ENCODE measurements at places on chromosomes 7 and 10.

- no peak for DNase-seq
Measured at GRCh38 chr7:96167424-96167823, 154.5 kb downstream of the SLC25A13 start.

GRCh38 chr10:78731675-78732074 is 337.1 kb upstream of the ZMIZ1 start:
- DNase-seq = no peak

- DNase-seq = no peak
Measured at GRCh38 chr10:24824124-24824523, 100.4 kb upstream of the ARHGAP21 start.

DNA sequence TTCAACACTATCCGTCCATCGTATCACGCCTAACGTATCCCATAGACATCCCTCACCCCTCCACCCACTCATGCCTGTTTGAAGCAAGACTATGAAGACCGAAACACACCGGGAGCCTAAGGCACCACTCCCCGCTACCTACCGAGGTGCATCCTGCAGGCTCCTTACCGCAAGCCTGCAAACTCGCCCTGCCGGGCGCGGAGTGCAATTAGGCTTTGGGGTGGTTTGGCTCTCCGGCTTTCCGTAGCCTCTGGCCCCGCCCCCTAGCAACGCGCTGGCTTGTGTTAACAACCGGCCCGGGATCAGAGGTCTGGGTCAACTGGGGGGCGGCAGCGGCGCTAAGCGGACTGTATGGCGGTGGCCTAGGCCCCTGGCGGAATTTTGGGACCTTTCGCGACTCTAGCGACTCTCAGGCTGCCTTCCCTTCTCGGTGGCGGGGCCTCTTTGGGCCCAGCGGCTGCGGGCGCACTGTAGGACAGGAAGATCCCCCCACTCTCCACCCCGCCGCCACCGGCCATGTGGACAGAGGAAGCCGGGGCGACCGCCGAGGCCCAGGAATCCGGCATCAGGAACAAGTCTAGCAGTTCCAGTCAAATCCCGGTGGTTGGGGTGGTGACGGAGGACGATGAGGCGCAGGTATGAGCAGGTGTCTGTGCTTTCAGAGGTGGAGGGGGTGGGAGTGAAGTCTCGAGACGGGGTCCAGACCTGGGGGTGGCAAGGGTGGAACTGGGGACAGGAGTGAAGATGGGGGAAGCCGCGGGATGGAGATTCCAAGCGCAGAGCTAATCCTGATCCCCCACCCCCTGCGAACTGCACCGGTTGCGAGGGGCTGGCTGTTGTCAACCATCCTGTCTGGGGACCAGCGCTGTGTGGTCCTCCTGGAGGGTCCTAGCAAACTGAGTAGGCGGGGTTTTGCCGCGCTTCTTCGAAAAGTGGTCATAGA is at the start of gene CFAP69:
TSS of gene CFAP69 (plus strand) at position 266 of the 943 bp plus-strand sequence. CDS start at position 517, 251 bp downstream.
- peak; percentile 53 for DNase-seq

All from stimulated activated CD4-positive, alpha-beta T cell treated with anti-CD3 and anti-CD28 coated beads, Interleukin-1b, Interleukin-23, amount 100 ng/mL, for 1 hour (primary cell).